ENCODE measurements at places on chromosomes 1 and 21. TPM values are rescaled to one million over a fixed set of nuclear protein-coding genes. Genes with fewer than 3 reads are reported as not detected.

- peaks cover 4% of the 10 kb centered on the region for H3K36me3 ChIP-seq
- DNase-seq: no peak
- peak overlapping the region; percentile 35 for H3K27ac ChIP-seq
- peaks cover 3% of the 10 kb centered on the region for H3K4me1 ChIP-seq
- no peak overlapping the region for H3K4me3 ChIP-seq
Measured at GRCh38 chr21:36065497-36066036, 4.3 kb upstream of the CBR1 start.

- no peak for DNase-seq
- H3K4me3 ChIP-seq: no peak overlapping the region
- H3K27me3 ChIP-seq: no peaks in the 10 kb centered on the region
- no peak overlapping the region for H3K27ac ChIP-seq
- H3K4me1 ChIP-seq: peaks cover 3% of the 10 kb centered on the region
- no peaks in the 10 kb centered on the region for H3K36me3 ChIP-seq
Measured at GRCh38 chr1:69700770-69701169, 133.0 kb downstream of the LRRC7 start.

- H3K4me1 ChIP-seq: no peaks in the 10 kb centered on the region
- no peak for DNase-seq
Measured at GRCh38 chr1:33323663-33324477, 3.0 kb upstream of the A3GALT2 start.

GRCh38 chr1:42759114-42759513 lies 7.7 kb downstream of the P3H1 start:
- no peak overlapping the region for H3K27ac ChIP-seq
- DNase-seq: no peak
- H3K4me3 ChIP-seq: no peak overlapping the region
- no peaks in the 10 kb centered on the region for H3K27me3 ChIP-seq
- H3K36me3 ChIP-seq: peaks cover 19% of the 10 kb centered on the region
- H3K4me1 ChIP-seq: no peaks in the 10 kb centered on the region

DNA sequence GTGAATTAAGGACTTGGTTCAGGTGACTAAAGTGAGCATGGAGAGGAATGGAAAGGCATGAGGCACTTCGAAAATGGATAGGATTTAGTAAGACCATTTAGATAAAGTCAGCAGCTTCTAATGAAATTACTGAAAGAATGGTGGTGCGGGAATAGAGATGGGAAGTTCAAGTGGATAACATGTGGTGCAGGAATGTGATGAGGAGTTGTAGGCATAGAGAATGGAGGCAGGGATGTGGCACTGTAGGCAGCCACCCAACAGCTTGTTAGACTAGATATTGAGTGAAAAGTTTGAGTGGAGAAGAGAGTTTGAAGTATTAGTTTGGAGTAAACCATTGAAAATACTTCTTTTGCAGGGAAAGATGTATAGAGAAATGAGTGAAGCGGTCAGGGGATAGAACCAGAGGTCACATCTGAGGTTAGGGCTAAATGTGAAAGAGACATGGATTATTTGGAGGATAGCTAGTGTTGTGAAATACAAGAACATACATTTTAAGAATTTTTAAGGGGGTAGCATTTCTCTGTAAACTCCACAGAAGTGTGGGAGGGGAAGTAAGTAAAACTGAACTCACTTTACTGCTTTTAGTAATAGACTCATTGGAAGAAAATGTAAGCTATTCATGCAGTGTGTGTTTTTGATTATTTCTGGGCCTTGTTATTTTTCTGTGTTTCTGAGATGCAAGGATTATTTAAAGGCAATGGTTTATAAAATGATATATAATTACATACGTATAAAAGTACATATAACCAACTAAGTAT lies 46.2 kb downstream of the DYRK1A start:
- H3K4me3 ChIP-seq: no peak overlapping the region
- peaks cover 24% of the 10 kb centered on the region for H3K4me1 ChIP-seq
- DNase-seq: no peak
- peak overlapping the region; percentile 14 for H3K27ac ChIP-seq

The ACTN2 gene
- total RNA-seq: not detected

All from progenitor cell of endocrine pancreas (in vitro differentiated cells).